Smooth muscle cell of trachea (primary cell): ENCODE measurements at places on chromosomes 6 and 20. TPM values are rescaled to one million over a fixed set of nuclear protein-coding genes. Genes with fewer than 3 reads are reported as not detected.

The METTL24 gene
- 0.33 and 0.44 TPM in 2 replicates for total RNA-seq

The SAMD3 gene
- total RNA-seq, result 2.0 and 5.1 TPM in 2 replicates

The SMPDL3A gene
- total RNA-seq, result 18.0 and 47.1 TPM in 2 replicates

The HLA-DQA2 gene
- not detected in 2 replicates for total RNA-seq

The ADAM33 gene
- total RNA-seq, result 136 and 154 TPM in 2 replicates
